Iris pigment epithelial cell (primary cell): ENCODE measurements at places on chromosomes 12 and 14.

DNA sequence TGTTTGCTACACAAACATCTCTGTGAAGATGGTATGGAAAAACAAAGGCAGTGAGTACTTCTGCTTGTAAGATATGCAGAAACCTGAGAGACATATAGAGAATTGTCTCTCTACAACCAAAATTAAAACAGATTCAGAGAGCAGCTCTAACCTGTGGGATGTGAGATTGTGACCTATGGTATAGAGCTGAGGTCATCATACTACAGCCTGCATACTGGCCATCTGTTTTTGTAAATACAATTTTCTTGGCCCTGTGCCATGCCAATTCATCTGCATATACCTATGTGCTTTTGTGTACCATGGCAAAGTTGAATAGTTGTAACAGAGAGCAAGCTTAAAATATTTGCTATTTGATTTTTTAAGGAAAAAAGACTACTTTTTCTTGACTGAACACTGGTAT lies 99.6 kb downstream of the LMO3 start:
- DNase-seq = no peak

DNA sequence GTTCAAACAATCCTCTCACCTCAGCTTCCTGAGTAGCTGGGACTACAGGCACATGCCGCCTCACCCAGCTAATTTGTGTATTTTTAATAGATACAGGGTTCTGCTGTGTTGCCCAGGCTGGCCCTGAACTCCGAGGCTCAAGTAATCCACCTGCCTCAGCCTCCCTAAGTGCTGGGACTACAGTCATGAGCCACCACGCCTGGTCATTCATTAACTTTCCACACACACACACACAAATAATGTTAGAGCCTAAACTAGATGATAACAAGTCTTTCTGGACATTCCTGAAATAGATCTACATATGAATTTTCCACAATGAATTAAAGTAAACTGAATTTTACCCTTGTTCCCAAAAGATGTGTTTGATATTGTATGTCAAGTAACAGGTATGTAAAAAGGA lies 776.0 kb downstream of the GALC start:
- no peak for DNase-seq

- DNase-seq = peak; percentile 58
Observed at GRCh38 chr12:116266631-116267349, 10.7 kb downstream of the MED13L start.

GRCh38 chr12:93638095-93638494 lies 39.1 kb upstream of the CRADD start:
- peak; percentile 42 for DNase-seq

- peak; percentile 38 for DNase-seq
Observed at GRCh38 chr14:61700104-61700886, 5.0 kb downstream of the HIF1A start.
